ENCODE measurements at places on chromosomes 3 and 15.
A peak's percentile ranks its signal among the peaks of the same experiment; 100 is the strongest.

- DNase-seq, result no peak
These were observed 50.3 kb upstream of the ACAN start for GRCh38 chr15:88752951-88753350.

DNA sequence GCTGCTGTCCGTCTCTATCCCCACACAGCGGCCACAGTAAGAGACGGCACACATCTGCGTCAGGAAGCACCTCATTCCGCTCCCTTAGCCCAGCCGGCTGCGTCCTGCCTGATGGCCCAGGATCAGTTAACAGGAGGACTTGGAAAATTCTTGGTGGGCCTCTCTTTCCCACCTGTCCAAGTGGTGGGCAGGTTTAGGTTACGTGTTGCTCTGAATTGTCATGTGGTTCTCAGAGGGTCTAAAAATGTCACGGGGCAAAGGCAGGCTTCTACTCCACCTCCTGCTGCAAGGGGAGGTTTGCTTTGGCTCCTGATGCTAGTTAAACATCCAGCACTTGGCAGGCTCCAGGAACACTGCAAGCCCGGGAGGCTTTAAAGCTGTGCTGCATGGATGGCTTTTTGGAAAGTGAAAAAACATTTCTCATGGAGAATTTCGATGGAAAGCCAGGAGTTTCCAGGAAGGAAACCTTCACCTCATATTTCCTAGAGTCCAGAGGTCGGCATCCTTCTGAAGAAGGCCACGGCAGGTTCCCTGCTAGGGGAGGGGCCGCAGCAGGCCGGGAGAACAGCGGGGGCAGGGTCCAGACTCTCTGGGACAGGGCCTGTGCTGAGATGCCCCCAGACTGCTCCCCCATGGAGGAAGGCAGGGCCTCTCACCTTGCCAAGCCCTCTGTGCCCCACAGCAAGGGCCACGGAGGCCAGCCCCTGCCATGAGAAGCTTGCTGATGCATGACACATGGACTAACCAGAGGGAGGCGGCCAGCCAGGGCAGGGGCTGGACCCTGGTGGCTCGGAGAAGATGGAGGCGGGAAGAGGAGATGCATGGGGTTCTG is 10.8 kb downstream of the CTSH start:
- no peak for DNase-seq

DNA sequence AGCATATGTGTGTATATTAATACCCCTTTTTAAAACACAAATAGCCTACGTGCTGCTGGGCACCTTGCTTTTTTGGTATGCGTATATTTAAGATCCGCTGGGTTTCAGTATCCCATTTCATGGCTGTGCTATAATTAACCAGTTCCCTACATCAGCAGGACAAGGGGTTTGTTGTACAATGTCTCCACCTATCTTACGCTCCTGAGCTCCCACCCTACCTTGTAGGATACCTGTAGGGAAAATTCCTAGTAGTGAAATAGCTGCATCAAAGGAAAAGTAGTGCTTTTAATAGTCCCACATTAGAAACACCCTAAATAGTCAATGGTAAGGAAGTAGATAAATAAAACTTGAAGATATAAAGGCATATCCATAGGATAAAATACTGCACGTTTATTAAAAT is 1.4 kb downstream of the MAP6D1 start:
- DNase-seq, result peak; percentile 22

GRCh38 chr3:65899226-65899625 is 139.5 kb downstream of the MAGI1 start:
- no peak for DNase-seq

DNA sequence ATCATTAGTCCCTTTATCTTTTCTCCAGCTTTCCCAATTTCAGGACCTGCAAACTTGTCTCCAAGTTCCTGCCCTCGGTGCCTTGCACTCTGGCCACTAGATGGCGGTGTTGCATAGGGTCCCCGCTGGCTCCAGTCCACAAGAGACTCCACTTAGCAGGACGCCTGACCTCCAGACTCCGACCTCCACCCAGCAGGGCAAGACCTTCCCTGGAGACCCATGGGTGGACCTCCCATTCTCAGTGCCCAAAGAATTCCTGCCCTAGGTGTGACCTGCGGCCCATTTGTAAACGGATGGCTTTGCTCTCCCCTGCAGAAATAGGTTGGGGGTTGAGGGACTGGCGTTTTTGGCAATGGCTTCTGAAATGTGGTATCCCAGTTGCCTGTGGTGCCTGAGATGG is 82.6 kb downstream of the LSM3 start:
- peak; percentile 74 for DNase-seq

- peak; percentile 82 for DNase-seq
These were observed 13.0 kb upstream of the CSK start for GRCh38 chr15:74768771-74769342.

GRCh38 chr3:50592568-50592967 is 19.0 kb downstream of the CISH start:
- no peak for DNase-seq

DNA sequence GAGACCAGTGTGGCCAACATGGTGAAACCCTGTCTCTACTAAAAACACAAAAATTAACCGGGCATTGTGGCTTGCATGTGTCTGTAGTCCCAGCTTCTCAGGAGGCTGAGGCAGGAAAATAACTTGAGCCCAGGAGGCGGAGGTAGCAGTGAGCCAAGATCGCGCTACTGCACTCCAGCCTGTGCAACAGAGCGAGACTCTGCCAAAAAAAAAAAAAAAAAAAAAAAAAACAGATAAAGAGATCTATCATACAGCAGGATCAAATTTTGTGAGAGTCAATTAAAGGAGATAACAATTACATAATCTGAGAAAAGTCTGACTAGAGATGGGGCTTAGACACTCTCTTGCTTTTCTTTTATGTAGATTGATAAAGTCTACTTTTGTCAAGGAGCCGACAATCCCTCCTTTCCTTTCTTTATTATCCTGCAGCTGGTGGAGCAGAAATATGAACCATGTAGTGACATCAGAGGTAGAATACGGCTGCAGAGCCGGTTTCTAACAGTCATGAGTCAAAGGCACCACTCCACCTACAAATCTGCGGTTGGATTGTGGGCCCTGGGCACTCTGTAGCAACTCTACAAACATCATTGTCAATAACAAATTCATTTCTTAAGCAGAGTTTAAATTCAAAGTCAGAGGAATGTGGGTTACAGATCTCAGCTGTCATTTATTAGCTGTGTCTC is 9.0 kb downstream of the C2CD4A start:
- peak; percentile 85 for DNase-seq
